ENCODE measurements at places on chromosomes 12 and 14.

DNA sequence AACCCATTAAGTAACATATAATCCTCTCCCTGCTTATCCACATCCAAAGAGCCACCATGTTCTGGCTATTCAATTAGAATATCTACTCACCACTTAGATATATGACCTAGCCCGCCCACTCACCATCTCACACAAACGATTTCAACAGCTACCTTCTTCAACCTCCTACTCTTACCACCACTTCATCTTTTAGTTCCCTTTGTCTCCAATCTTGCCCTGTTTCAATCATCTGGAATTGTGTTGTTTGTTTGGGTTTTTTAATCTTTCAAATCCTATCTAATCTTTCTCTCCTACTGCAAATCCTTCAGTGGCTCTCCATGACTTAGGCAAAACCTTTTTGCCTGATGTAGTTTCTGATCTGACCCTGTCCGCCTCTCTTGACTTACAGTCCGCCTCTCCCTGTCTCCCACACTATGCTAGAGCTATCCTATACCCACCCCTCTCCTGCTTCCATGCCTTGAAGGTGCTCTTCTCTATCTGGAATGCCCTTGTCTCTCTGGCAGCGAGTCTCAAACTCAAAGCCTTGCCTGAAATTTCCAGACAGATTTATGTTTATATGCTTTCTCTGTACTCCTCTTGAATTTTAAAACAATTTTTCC, 161.0 kb upstream of the CRY1 start:
- DNase-seq, result no peak

- no peak for DNase-seq
Observed at GRCh38 chr12:88604646-88605045, 24.4 kb upstream of the KITLG start.

- no peak for DNase-seq
Observed at GRCh38 chr12:129325566-129325965, 472.3 kb downstream of the GLT1D1 start.

- DNase-seq, result no peak
Observed at GRCh38 chr12:96294831-96295230, 100.7 kb downstream of the ELK3 start.

GRCh38 chr12:1552911-1553491, 41.4 kb downstream of the FBXL14 start:
- no peak for DNase-seq

- DNase-seq, result no peak
Observed at GRCh38 chr14:57061009-57061711, 207.5 kb downstream of the EXOC5 start.

Measured in suprapubic skin (tissue), 4 donors.